Activated B cell treated with CpG ODN at 0.5 μM for 24 hours (primary cell): ENCODE measurements at places on chromosomes 2 and 18.

- DNase-seq: no peak
Observed at GRCh38 chr2:68203587-68203986, 45.9 kb downstream of the PNO1 start.

DNA sequence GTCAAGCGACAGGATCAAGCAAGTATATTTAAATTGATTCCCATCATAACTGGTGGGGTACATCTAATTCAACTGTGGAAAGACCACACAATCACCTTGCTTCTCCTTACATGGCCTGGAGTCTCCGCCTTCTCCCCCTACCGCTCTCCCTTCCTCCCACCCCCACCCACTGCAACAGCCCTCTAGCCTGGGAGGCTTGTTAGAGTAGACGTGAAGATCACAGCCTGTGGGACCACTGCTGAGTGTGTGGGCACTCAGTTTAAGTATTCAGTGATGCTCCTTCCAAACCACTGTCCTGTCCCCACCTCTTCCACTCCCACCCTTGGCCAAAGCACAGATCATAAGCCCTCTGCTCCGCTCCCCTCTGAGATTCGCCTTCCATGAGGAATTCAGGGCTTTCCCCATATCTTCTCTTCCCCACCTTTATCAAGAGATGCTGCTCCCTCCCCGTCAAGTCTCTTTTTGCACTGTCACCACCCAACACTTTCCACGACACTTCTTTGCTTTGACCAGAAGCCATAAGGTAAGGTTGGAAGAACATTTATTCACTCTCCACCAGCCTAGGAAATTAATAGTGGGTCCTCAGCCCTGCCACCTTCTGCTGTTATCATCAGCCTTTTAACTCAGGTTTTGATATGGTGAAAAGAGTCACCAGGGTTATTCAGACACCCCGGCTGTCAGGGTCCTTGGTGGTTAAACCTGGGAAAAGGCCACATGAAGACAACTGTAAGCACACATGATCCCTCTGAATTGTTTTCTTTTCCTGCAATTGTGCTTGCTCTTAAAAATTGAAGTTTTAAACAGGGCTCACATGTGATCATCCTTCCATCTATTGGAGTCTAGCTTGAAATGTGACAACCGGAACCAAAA is 1.7 kb downstream of the METTL4 start:
- no peak for DNase-seq

DNA sequence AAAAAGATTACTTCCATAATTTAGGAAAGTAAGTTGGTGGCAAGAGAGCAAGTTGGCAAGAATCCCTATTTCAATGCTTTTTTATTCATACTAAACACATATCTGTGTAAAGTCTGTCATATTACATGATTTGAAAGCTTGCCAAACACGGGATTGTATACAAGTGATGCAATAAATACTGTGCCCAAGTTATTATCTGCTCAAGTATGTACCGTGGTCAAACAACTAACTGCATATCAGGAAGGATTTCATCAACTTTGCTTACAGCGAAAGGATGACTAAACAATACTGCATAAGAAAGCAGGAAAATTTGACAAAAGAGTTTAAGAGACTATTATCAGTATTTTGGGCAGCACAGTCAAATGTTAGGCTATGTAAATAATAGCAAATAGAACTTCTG is 69.6 kb upstream of the SCN1A start:
- DNase-seq: no peak

- DNase-seq: peak; percentile 62
Observed at GRCh38 chr2:201233192-201233811, 27.0 kb upstream of the CASP8 start.

DNA sequence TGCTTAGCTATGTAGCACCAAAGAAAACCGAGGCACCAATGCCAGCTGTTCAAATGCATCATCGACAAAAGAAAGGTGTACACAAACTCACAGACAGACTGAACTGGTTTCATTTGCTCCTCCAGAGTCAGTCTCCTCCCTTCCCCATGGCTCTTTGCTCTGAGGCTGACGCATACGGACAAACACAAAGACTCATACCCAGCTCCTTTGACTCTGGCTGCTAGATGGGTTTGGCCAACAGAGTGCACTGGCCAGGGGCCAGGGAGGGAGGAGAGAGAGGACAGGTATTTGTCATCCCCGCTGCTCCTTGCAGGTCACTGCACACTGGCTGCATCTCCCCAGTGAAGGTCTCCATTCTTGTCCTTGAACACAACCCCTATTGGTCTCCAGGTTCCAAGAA is 40.7 kb downstream of the DNER start:
- DNase-seq: no peak

- DNase-seq: no peak
Observed at GRCh38 chr2:228655331-228655730, 473.8 kb upstream of the SPHKAP start.

DNA sequence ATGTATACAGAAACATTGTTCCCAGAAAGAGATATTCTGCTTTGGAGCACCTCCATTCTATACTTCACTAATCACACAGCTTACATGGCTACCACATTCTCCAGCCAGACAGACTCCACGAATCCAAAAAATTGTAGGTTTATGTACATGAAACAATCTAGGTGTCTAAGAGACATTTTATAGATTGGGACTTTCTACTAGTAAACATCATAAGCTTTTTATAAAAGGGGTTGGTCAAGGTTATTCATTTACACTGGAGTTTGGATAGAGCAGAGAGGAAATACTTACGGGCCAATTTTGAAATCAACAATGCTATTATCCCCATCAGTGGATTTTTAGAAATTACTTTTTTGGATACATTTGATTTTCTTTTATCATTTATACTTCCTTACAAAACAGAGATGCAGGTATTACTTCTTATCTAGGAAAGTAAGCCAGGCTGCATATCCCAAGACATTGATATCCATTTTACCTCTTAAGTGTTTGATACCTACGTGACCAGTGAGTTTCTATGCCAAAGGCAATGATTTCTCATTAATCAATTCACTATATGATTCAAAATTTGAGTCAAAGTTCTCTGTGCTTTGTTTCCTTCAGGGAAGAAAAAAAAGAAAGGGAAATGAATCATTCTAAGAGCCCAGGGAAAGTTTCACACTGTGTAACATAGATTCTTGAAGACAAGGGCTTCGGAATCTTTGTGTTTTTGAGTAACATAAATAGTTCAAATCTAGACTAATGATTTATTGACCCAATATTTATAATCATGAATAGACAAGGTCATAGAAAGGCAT is 140.5 kb downstream of the PTH2R start:
- no peak for DNase-seq

DNA sequence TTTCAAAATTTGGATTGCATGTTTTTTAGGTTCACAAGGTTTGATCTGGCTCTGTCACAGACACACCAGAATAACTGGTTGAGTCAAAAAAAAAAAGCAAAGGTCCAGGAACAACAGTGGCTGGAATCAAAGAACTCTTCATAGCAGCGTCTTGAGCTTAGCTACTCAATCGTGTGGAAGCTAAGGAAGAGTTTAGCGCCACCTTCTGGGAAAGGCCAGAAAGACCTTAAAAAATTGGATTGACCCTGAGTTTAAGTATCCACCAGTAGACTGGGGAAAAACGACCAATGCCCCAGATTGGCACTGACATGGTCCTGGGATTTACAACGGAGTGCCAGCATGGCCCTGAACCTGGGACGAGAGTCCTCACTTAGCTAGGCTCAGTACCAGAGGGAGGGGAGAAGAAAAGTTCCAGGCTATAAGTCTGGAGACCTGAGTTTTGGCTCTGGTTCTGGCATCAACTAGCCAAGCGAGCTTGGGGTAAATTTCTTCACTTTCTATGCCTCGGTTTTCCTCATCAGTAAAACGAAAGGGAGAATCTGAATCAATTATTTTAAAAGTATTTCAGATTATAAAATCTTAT is 71.1 kb upstream of the TFCP2L1 start:
- DNase-seq: no peak

DNA sequence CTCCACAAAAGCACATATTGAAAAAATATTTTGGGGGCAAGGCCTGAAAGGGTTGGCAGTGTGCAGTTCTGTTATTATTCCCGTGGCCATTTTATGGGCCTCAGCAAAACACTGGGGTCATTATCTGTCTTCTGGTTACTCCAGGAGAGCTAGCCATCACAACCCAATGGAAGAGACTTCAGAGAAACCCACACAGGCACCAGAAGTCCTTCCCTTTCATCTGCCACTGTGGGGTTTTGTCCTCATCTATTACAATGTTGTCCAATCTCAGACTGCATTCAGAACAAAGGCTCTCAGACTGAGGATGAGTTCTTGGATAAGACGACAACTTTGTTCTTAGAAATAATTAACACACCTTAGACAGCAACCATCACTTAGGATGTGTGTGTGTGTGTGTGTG is 98.4 kb downstream of the PIEZO2 start:
- no peak for DNase-seq

GRCh38 chr18:55346961-55347740 is 240.8 kb downstream of the TCF4 start:
- no peak for DNase-seq

GRCh38 chr2:20600756-20601325 is 50.1 kb downstream of the HS1BP3 start:
- DNase-seq: no peak

- DNase-seq: no peak
Observed at GRCh38 chr2:200869014-200869413, 4.6 kb upstream of the CLK1 start.

DNA sequence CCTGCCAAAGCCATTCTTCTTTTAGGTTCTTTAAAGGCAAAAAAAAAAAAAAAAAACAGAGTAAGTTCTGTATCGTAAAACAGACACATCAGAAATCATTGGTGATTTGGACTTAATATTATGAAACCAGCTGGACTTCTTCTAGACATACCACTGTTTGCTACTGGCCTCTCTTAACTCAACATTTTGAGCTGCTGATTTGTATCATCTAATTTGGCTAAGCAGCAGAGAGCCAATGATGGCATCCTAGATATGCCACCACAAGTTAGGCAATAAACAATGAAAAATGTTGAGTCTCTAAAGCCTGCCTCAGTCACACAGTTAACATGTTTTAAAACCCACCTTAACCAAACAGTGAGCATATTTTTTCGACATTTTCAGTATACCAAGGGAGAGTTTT is 1034.3 kb upstream of the NXPH2 start:
- DNase-seq: no peak

GRCh38 chr2:207530160-207531031 is 634 bp downstream of the CREB1 start:
- DNase-seq: peak; percentile 51

GRCh38 chr2:120261387-120262006 is 8.8 kb downstream of the RALB start:
- no peak for DNase-seq

GRCh38 chr2:4358837-4359236 is 655.5 kb downstream of the DCDC2C start:
- no peak for DNase-seq

- no peak for DNase-seq
Observed at GRCh38 chr2:232103140-232103737, 141.7 kb downstream of the DIS3L2 start.

GRCh38 chr2:239751679-239752355 is 273.3 kb downstream of the NDUFA10 start:
- DNase-seq: no peak

DNA sequence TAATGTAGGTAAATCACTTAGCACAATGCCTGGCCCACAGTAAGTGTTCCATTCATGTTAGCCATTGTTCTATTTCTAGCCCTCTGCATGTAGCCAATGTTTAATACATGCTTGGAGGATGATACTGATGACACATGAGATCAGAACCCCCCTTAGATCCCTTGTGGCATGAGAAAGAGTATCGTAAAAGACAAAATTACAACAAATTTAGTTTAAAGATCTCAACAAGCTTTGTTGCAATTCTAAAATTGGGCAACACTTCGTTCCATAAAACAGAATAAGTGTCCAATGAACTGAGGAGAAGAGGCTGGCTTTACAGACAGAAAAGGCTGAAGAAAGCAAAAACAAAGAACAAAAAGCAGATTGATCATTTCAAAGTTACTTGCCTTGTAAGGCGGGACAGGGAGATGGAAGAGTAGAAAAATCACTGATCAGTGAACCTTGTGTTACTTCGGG is 148.7 kb upstream of the SLC1A4 start:
- DNase-seq: no peak

GRCh38 chr2:201880579-201880978 is 74.2 kb downstream of the CDK15 start:
- DNase-seq: no peak

DNA sequence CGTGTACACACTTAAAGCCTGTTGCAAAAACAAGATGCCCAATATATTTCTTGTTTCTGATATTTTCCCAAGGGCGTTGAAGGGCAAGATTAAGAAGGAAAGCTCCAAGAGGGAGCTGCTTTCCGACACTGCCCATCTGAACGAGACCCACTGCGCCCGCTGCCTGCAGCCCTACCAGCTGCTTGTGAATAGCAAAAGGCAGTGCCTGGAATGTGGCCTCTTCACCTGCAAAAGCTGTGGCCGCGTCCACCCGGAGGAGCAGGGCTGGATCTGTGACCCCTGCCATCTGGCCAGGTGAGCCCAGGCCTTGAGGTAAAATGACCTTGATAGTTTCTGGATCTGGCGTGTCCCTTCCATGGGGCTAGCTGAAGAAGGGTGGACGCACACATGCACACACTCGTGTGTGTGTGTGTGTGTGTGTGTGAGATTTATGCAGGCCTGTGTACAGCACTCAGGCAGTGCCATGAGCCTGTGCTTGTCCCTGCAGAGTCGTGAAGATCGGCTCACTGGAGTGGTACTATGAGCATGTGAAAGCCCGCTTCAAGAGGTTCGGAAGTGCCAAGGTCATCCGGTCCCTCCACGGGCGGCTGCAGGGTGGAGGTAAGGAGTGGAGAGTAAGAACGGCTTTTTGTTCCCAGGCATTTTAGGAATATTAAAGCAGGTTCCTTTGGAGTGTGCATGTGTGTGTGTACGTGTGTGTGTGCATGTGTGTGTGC is 23.6 kb downstream of the MLPH start:
- no peak for DNase-seq

DNA sequence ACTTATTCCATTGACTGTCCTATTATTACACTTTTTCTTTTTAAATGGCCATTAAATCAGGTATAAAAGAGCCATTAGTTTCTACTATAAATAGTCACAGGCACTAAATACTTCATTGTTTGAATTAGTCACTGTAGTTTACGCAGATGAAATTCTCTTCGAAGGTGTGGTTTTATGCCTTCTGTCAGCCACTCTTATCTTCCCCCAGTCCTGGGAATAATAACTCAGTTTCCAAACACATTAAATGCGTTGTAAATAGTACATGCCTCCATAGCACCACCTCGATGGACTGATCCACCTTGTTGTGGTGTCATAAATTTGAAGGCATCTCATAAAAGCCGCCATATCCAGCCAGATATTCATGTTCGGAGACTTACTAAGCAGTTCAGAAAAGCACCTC is 72.1 kb upstream of the PARD3B start:
- DNase-seq: no peak

- no peak for DNase-seq
Observed at GRCh38 chr2:118687192-118687591, 160.3 kb downstream of the EN1 start.
